ENCODE measurements at places on chromosomes 5 and 9.

DNA sequence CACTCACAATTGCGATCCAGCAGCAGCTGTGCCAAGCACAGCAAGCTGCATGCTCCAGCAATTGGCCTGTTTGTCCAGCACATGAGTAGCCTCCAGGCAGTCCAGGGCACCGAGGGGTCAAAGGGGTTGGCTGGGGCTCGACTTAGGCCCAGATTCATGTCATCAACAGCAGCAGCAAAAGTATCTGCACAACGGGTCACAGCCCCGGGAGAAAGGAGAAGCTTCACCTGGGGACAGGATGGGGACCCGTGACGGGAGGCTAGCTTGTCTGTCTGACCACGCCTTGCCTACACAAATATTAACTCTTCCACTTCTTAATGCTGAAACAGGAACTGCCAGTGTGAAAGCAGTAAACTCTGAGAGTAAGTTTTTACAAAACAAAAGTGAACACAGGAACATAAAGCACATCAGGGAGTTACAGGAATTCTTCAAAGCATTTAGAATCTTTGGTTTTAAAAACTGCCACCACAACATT, 191.2 kb downstream of the PIK3R1 start:
- no peak for DNase-seq

DNA sequence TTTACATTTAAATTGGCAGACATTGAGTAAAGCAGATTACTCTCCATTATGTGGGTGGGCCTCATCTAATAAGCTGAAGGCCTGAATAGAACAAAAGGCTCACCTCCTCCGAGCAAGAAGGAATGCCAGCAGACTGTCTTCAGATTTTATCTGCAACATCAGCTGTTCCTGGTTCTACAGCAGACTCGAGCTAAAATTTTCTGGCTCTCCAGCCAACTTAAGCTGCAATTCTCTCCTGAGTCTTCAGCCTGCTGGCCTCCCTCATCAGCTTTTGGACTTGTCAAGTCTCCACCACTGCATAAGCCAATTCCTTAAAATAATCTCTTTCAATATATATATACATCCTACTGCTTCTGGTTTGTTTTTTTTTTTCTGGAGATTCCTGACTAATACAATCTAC, 12.5 kb downstream of the TRPM3 start:
- DNase-seq, result no peak

DNA sequence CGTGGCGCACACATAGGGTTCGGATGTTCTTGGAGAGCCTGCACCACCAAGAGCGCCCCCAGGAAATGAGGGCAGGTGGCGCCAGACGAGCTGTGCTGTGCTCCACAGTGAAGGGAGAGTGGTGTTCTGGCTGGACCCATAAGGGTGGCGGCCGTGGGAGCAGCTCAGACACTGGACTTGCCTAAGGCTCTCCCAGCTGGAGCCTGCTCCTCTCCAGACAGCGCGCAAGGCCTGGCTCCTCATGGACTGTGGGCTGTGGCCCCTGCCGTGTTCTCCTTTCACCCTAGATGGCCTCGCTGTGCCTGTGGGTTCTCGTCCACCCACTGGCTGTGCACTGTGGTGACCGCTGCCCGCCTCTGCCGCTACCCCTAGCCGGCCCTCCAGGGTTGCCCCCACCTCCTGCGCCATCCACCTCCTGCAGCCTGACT, 92.9 kb downstream of the EHMT1 start:
- no peak for DNase-seq

- no peak for DNase-seq
Measured at GRCh38 chr5:1197876-1198666, 3.3 kb upstream of the SLC6A19 start.

GRCh38 chr9:38670542-38671371, 49.2 kb downstream of the FAM240B start:
- DNase-seq, result no peak

Measured in tibial artery (tissue), 4 donors.